Motor neuron (in vitro differentiated cells): ENCODE measurements at places on chromosomes 12 and 14. TPM values are rescaled to one million over a fixed set of nuclear protein-coding genes. Genes with fewer than 3 reads are reported as not detected.

DNA sequence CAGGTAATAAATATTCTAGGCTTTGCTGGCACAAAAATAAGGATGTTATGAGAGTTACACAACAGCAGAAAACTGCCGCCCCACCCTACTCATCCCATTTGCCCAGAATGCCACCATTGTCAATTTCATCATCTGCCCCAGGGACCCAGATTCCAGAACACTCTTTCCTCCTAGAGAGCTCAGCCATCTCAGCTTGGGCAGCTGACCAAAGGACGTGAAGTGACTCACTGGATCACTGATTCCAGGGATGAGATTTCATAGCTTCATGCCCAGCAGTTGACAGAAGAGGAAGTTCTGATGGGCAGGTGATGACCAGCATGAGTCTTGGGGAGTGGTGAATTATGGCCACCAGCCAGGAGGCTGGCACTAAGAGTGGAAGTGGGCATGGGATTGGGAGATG is 450.3 kb downstream of the RMST start:
- no peak for ATAC-seq

- ATAC-seq, result peak; percentile 72
These were observed 831 bp upstream of the NKX2-1 start for GRCh38 chr14:36520601-36521525.

GRCh38 chr12:15163030-15163976 is 57.9 kb downstream of the RERG start:
- ATAC-seq, result no peak

BHLHE41 gene
- total RNA-seq, result 0.65 and 1.2 TPM in 2 replicates

DNA sequence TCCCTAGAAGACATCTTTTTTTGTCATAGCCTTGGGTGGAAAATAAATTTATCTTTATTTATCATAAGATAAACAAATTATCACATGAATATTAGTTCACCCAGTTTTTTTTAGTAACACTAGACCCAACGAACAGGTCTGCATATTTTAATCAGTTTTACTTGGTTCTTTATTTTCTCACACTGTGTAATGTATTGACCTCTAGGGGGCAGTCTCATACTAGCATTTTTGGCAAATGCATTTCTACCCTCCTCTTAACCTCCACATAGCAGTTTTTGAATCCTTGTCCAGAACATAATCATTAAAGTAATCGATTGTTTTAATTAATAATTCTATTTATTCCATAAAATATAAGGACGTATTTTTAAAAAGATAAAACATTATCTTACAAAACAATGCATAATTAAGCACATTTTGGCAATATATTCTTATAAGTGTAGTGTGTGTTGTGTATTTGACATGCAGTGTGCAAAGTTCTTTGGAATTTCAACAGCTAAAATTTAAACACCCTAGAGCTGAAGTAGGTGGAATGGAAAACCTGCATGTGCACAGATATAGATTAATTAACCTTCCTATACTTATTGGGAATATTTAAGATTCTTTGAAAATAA is 31.6 kb upstream of the PTPRQ start:
- no peak for ATAC-seq

GNB3 gene
- total RNA-seq, result 4.6 and 12.6 TPM in 2 replicates
